Activated gamma-delta T cell treated with Interleukin-2 at 50 U/mL for 16 hours (primary cell): ENCODE measurements at places on chromosomes 12 and 14.

GRCh38 chr12:113236539-113237399 is 15.5 kb downstream of the TPCN1 start:
- no peak for DNase-seq

DNA sequence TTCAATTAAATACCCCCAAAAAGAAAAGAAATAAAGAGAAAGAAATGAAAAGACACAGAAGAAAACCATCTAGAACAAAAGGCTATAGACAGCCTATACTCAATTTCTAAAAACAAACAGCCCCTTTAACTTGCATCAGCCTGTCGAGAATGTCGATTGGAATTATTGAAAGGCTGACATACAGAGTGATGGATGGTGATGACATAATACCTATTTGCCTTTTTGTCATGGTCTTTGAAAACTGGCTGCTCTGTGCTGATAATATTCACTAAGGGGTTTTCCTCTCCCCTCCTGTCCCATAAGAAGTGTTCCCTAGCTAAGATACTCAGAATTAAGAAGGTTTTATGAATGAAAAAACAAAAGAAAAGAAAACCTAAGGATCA is 393.7 kb downstream of the SOX5 start:
- DNase-seq, result no peak

GRCh38 chr12:95836185-95836609 is 22.6 kb upstream of the SNRPF start:
- no peak for DNase-seq

- no peak for DNase-seq
These were observed 109.4 kb upstream of the CCND2 start for GRCh38 chr12:4164188-4164558.

- DNase-seq, result no peak
These were observed 2.4 kb upstream of the LYZ start for GRCh38 chr12:69345742-69346141.

DNA sequence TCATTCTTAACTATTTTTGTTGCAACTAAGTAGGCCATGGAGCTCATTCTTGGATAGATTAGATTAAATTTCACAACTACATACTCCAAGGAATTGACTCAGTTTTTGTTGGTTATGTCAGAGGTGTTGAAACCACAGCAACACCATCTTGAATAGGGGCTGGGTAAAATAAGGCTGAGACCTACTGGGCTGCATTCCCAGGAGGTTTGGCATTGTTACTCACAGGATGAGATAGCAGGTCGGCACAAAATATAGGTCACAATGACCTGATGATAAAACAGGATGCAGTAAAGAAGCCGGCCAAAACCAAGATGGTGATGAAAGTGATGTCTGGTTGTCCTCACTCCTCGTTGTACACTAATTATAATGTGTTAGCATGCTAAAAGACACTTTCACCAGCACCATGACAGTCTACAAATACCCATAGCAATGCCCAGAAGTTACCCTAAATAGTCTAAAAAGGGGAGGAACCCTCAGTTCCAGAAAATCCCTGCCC is 20.9 kb downstream of the DMAC2L start:
- DNase-seq, result no peak

- no peak for DNase-seq
These were observed 41.7 kb downstream of the ZCRB1 start for GRCh38 chr12:42284157-42284556.

GRCh38 chr14:96781371-96781770 is 15.8 kb upstream of the VRK1 start:
- no peak for DNase-seq

GRCh38 chr12:62621101-62621638 is 154.5 kb downstream of the MON2 start:
- DNase-seq, result no peak

DNA sequence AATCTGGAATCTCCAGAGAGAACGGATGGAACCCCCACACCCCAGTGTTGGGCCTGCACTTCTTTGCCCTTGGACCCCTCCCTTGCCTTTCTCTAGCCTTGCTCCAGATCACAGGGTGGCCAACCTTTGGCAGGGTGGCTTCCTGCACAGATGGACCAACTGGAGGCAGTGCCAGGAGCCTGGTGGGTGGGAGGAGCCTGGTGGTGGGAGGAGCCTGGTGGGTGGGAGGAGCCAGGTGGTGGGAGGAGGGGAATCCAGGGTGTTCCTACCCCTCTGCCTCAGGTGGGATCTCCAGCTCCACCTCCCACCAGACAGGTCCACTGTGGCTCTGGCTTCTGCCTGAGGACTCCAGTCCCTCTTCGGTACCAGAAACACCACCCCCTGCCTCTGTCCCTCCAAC is 15.0 kb upstream of the ORAI1 start:
- DNase-seq, result no peak

GRCh38 chr14:23181946-23182345 is 1.5 kb downstream of the SLC7A8 start:
- no peak for DNase-seq

GRCh38 chr14:67265131-67265530 is 23.9 kb downstream of the PALS1 start:
- DNase-seq, result no peak

- no peak for DNase-seq
These were observed 21.8 kb upstream of the DHRS4 start for GRCh38 chr14:23931721-23932289.

GRCh38 chr12:43711348-43711747 is 47.2 kb downstream of the PUS7L start:
- DNase-seq, result no peak
